ENCODE measurements at places on chromosomes 6 and 20. TPM values are rescaled to one million over a fixed set of nuclear protein-coding genes. Genes with fewer than 3 reads are reported as not detected.

- no peak for DNase-seq
Measured at GRCh38 chr20:48740712-48741111, 87.1 kb downstream of the PREX1 start.

- no peak for DNase-seq
Measured at GRCh38 chr6:110545081-110545872, 68.9 kb upstream of the SLC22A16 start.

DNA sequence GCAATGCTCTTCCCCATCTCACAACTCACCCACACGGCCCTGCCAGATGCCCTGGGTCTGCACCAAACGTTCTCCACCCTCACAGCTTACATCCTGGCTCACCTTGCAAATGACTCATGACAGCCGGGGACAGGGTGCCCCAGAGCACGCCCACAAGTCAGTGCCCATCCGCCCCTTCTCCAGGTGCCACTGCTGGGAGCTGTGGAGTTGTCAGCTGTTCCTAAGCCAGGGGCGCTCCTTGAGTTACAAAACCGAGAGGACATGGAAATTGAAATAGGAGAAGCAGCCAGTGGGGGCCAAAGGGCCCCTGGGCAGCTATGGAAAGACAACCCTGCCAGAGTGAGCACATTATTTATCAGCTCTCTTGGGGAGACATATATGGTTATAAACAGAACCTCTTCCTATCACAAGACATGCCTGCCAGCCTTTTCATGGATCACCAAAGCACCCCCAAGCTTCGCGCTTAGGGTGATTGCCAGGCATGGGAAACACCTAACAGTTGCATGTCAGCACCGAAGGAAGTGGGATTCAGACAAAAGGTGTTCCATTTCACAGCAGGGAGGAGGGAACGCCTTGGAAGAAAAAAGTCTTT is 236.8 kb downstream of the LY86 start:
- no peak for DNase-seq

GRCh38 chr6:86937219-86938079 is at the start of gene HTR1E:
Gene HTR1E, plus strand, starts transcription at chr6:86937528. Its CDS starts 77,807 bp downstream, at chr6:87015335.
- no peak for DNase-seq

DNA sequence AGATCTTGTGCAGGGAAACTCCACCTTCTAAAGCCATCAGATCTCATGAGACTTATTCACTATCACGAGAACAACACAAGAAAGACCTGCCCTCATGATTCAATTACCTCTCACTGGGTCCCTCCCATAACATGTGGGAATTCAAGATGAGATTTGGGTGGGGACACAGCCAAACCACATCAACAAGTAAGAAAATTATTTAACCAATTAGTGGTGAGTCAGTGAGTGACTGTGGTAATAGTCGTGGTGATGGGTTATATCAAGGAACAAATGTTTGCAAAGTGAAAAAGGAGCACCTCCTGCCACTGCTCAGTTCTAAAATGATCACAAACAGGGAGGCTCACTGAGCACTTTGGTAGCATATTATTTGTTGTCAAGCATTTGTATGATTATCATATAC is 20.6 kb downstream of the EPM2A start:
- no peak for DNase-seq

GRCh38 chr6:43613721-43614395 is 15.2 kb downstream of the GTPBP2 start:
- DNase-seq, result no peak

DNA sequence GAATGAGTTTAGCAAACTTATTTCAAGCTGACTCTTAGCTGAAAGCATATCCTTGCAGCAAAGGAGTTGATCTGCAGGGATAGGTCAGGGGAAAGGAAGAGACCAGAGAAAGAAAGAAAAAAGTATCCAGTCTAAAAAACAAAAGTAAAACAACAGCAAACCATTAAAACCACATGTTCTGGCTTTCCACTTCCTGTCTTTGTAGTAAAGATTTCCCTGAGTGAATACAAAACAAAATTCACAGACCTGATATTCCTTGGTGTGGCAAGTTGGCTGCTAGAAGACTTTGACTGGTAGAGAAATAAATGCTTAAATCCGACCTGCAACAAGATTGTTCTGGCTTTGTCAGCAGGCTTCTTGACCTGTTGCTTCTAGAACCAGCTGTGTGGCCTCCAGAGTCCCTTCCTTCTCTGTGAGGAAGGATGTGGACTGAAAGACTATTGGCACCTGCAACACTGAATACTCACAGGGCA is 23.4 kb upstream of the MCM3 start:
- no peak for DNase-seq

- DNase-seq, result peak; percentile 53
Measured at GRCh38 chr20:14142964-14143627, 147.8 kb downstream of the MACROD2 start.

- DNase-seq, result no peak
Measured at GRCh38 chr20:63268671-63269439, 3.8 kb upstream of the ARFGAP1 start.

DNA sequence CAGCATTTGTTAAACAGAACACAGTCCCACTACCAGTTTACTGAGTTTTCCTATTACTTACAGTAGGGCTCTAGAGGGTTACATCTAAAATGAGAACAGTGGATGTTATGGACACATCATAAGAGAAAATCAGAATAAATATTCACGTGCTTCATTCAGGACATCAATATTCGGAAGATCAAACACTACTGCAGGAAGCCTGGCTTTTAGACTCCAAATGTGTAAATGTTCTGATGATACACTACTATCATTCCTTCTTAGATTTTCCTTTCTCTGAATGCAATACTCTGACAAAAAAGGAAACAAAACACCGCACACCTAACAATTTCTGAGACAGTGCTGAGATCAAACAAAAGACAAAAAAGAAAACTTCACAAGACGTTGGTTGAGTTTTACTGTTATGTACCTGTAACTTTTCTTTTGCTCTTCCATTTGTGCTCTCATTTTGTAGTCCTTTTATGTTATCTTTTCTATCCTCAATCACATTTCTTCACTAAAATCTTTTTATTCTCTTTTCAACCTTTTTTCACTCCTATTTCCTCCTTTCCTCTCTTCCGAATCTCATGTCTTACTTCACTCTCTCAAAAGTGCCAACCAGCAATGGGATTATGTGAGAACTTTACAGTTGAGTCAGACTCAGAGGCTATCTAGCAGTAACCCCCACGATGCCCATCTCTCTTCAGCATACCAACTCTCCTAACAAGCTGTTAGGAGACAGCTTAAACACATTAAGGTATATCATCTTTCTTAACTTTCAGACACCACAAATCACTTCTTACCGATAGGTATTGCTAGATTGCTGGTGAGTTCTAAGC is 1.7 kb downstream of the FAM184A start:
- no peak for DNase-seq

- no peak for DNase-seq
Measured at GRCh38 chr20:37526238-37526838, 1.3 kb downstream of the BLCAP start.

- no peak for DNase-seq
Measured at GRCh38 chr20:61771805-61772350, 293.8 kb downstream of the TAF4 start.

- DNase-seq, result no peak
Measured at GRCh38 chr20:45935416-45936046, 1.0 kb downstream of the PCIF1 start.

DNA sequence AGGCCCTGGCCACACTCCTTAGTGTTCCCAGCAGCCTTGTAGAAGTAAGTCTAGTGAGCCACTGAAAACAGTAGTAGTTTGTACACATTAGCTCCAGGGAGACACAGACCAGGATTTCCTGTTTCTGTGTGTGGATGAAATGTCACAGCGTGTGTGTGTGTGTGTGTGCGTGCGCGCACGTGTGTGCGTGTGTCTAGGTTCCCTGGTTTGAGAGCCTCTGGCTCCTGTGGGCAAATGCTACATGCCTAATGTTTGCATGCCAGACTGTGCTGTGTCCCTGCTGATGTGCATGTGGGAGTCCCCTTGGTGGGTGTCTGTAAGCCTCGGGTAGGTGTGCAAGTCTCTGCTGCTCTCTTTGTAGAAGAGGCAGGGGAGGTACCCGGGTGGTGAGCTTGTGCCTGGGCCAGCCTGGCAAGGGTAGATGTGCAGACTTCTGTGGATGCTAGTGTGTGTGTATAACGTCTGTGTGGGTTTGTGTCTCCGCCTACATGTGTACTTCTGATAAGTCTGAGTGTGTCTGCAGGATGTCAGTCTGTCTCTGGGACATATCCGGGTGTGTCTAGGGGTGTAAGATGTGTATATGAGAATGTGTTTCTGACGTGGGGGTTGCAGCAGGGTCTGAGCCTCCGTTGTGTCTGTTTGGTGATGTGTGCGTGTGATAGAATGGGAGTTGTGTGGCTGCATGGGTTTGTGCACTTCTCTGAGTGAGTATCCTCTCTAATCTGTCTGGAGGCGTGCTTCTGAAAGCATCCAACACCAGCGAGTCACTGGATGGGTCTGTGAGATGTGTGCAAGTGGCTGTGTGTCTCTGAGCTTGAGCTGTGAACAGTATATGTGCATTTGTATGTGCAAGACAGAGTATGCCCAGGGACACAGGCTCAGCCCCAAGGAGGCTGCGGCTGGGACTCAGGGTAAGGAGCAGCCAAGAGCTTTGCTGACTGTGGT is 19.0 kb upstream of the TLDC2 start:
- DNase-seq, result no peak

DNA sequence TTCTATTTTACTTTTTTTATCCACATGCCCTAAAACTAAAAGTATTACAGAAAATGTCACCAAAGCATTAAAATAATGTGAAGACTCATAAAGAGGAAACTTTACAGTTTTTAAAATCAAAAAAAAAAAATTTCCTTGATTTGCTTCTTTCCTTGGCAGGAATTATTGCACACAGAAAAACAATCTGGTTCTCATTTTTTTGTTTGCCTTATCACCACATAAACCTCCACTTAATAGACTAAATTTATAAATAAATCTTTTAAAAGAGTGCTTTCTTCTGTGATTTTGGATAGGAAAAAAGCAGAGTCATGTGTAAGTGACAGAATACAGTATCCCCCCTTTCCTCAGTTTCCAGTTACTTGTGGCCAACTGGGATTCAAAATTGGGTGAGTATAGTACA is 695.1 kb upstream of the CITED2 start:
- no peak for DNase-seq

- no peak for DNase-seq
Measured at GRCh38 chr6:169622618-169623017, 79.2 kb downstream of the WDR27 start.

DNA sequence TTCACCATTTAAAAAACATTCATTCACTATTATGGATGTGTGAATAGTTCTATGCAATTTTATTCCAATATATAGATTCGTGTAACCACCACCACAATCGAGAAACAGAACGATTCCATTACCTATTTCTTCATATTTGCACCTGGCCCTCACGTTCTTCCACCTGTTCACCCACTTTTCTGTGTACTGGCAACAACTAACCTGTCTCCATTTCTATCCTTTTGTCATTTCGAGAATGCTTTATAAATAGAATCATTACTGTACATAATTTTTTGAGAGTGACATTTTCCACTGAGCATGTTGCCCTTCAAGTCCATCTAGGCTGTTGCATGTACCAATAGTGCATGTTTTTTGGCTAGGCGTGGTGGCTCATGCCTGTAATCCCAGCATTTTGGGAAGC is 23.2 kb upstream of the STX11 start:
- no peak for DNase-seq

DNA sequence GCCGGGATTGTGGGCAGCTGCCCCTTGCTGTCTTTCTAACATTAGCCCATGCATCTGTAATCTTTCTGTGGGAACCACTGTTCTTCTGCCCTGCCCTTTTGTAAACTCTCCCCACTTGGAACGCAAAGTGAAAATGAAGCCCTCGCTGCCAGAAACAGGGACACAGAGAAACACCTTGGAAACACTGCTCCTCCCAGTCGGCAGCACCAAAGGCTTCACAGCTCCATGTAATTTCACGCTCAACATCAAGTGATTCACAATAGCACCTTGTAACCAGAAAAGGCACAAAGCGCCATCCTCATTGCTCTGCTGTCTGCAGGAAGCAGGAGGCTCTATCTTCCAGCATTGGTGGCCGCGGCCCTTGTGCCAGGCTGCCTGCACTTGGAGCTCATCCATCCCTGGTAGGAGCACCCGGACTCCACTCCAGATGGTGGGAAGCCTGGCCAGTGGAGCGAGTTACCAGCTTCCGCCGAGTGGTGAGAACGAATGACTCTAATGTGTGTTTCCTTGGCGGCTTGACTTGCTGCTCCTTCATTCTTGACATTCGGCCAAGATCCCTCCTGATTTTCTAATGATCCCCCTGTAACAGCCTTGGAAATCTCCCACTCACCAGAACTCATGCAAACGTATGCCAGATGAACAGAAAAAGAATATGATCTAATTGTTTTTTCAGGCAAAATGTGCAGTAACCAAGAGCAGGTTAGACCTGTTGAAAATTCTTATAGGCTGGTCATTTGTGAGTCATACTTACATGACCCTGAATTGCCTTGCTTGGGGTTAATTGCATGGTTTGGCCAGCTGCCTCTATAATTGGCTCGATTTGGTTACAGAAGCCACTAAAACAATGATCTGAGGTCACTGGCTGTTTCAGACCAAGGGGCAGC is 169.1 kb upstream of the CDYL start:
- DNase-seq, result peak; percentile 93

DNA sequence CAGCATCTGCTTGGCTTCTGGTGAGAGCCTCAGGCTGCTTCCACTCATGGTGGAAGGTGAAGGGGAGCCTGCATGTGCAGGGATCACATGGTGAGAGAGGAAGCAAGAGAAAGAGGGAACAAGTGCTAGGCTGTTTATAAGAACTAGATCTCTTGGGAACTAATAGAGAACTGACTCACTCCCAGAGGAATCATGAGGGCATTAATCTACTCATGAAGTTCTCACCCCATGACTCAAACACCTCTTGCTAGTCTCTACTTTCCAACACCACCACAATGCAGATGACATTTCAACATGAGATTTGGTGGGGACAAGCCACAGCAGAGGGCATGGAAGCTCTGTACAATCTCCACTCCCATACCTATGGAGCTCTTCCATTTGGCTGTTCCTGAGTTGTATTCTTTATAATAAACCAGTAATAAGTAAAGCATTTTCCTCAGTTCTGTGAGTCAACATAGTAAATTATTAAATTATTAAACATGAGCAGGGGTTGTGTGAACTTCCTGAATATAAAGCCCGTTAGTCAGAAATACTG is 524.1 kb upstream of the NRSN1 start:
- peak; percentile 84 for DNase-seq

DNA sequence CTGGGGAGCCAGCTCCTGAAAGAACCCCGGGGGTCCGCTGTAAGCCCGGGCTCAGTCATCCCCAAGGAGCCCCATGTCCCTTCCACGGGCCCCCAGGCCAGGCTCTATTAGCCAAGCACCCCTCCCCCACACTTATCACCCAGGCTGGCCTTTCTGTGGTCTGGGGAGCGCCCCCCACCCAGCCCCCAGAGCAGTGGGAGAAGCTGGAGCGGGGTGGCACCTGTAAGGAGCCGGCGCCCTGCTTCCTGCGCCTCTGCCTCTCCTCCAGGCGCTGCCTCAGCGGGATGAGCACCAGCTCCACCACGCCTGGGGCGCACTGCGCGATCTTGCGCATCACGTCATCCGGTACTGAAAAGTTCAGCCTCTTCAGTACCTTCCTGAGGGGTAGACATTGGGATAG is 2.3 kb downstream of the SPEF1 start:
- no peak for DNase-seq

GRCh38 chr6:1561355-1561754 is 48.4 kb upstream of the FOXC1 start:
- no peak for DNase-seq

GRCh38 chr20:12978126-12978394 is 30.7 kb upstream of the SPTLC3 start:
- no peak for DNase-seq

The NFATC2 gene
- 1.9 TPM for total RNA-seq

The SPTLC3 gene
- total RNA-seq, result 2.6 TPM

The SLA2 gene
- total RNA-seq, result not detected

The CALHM4 gene
- total RNA-seq, result not detected

The PRPF6 gene
- total RNA-seq, result 62.4 TPM

The ADGRF5 gene
- total RNA-seq, result 0.14 TPM

The KIAA0408 gene
- total RNA-seq, result 2.0 TPM

The TSPO2 gene
- total RNA-seq, result not detected

The PKIB gene
- total RNA-seq, result 48.5 TPM

Measured in epithelial cell of proximal tubule (primary cell).